ENCODE measurements at places on chromosomes 3 and 15. TPM values are rescaled to one million over a fixed set of nuclear protein-coding genes. Genes with fewer than 3 reads are reported as not detected.

Gene ARL8B
- total RNA-seq = 37.4 TPM

Gene NR1I2
- total RNA-seq = 0.12 TPM

Gene CD80
- total RNA-seq = not detected

Gene CSPG4
- 0.10 TPM for total RNA-seq

Gene MB21D2
- total RNA-seq = 11.8 TPM

Gene AHSG
- not detected for total RNA-seq

Gene GOLGA8M
- total RNA-seq = not detected

Gene KBTBD8
- total RNA-seq = 0.72 TPM

Gene TEX264
- 33.1 TPM for total RNA-seq

Gene SLC22A13
- total RNA-seq = 0.17 TPM

Gene CKMT1B
- 2.4 TPM for total RNA-seq

DNA sequence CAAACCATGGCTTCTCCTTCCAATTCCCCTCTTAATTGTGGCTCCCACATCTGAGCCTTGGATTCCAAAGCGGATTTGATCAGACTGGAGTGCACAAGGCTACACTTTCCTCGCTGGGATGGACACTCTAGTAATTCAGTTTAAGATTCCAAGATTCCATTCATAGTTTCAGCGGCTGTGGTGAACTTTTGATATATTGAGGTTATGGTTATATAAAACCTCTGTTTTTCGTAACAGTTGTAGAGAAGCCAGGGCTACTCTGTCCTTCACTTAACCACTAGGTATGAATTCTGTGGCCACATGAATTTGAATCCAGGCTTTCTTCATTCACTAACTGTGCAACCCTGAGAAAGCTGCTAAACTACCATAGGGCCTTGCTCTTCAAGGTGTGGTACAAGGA, 67.9 kb upstream of the KY start:
- DNase-seq = no peak

DNA sequence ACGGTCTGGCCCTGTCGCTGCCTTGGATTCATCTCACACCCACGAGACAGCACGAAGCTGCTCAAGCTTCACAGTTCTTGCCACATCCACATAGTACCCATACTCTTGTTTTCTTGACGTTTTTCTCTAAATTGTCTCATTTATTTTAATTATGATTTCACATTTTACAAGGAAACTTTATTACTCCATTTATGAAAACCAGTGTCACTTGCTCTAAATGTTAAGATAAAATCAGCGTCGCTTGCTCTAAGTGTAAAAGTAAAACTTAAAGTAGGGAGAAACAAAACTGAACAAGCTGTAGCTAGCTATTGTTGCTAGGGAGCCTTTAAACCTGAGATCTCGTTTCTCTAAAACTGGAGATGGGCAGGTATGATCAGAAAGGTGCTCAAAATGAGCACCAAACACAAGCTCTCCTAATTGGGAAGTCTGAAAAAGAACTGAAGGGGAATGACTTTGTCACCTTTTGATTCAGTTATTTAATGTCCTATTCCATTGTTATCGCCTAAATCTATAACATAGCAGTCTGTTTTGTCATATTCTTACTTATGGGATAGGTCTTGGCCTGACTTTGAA, 680 bp downstream of the IFT122 start:
- no peak for DNase-seq

GRCh38 chr3:119375106-119375505, 80.9 kb downstream of the ARHGAP31 start:
- DNase-seq = no peak

- DNase-seq = no peak
These were observed 29.1 kb downstream of the SLC6A6 start for GRCh38 chr3:14431452-14431916.

GRCh38 chr3:140068494-140069017, 133.6 kb downstream of the CLSTN2 start:
- DNase-seq = no peak

DNA sequence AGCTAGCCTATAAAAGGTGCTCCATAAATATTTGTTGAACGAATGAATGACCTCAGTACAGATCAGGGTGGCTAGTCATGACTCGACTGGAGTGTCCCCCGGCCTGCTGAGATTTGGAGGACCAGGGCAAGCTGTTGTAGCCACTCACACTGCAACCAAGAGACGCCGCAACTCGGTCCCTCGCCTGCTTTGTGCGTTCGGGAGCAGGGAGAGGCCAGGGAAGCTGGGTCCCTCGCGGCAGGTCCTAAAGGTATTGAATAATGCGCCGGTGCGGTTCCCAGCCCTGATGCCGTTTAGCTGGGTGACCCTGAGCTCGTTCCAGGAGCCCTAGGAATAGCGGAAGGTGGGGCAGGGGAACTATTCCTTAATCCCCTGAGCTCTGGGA, 1.8 kb downstream of the IGDCC4 start:
- no peak for DNase-seq

DNA sequence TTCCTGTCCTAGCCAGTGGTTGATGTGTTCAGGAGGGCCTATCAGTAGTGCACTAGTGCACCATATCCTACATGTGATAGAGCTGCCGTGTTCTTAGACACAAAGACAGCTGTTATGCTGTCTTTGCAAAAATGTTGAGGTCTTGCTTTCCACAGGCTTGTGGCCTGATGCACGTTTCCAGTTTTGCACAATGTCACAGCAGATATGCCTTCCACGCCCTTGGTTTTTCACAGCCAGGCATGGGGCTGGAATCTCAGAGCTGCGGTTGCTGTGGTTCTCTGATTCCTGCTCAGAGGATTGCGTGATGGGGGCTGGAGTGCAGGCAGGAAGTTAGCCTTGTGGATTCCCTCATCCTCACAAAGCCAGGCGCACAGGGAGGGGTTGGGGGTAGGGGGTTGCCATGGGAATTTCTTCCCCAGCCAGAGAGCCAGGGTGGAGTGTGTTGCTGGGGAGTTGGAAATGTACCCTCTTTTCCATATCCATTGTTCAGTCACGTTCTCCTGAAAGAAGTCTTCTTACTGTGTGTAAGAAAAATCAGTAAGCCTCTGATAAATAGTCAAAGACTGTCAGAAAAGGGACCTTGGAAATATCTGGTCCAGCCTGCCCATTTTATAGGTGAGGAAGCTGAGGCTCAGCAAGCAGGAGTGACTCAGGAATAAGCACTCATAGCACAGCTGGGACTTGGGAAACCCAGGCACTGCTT, 79.4 kb downstream of the SMAD3 start:
- no peak for DNase-seq

- DNase-seq = no peak
These were observed 81.9 kb upstream of the ZNF280D start for GRCh38 chr15:56815247-56815646.

GRCh38 chr3:123042413-123042812, 14.8 kb upstream of the SEMA5B start:
- DNase-seq = no peak

DNA sequence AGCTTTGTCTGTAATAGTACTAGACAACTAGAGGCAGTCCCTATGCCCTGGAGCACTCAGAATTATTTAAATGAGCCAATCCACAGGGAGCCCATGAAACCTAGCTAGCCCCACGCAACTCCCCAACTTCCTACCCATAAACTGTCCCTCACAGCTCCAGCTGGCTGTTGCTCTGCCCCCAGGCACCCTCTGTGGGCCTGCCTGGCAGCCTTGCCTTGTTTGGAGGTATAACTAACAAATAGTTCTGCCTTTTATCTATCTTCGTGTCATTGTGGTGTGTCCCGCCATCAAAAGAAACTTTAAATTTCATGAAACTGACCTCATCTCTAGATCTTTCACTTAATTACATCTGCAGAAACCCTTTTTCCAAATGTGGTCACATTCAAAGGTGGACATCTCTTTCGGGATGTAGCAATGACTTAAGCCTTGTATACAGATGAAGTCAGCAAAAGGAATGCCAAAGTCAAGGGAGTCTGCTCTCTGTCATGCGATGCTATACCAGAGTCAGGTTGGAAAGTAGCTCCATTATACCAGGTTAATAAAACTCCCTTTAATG, 1.8 kb upstream of the RTP3 start:
- no peak for DNase-seq

DNA sequence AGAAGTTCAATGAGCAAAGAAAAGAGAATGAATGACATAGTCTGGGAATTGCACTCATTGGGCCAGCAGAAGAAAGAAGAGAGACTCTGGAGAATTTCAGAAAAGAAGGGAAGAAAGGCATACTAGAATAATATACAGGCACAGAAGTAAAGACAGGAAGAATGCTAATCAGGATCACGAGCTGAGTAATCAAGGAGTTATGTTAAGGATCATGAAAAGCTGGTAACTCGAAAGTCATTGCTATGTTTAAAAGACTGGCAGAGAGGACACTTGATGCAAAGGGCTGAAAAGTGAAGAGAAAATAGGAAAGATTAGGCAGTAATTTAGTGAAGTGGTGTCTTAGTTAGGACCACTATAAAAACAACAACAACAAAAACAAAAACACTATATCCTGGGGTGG, 284.1 kb downstream of the ZBBX start:
- DNase-seq = no peak

DNA sequence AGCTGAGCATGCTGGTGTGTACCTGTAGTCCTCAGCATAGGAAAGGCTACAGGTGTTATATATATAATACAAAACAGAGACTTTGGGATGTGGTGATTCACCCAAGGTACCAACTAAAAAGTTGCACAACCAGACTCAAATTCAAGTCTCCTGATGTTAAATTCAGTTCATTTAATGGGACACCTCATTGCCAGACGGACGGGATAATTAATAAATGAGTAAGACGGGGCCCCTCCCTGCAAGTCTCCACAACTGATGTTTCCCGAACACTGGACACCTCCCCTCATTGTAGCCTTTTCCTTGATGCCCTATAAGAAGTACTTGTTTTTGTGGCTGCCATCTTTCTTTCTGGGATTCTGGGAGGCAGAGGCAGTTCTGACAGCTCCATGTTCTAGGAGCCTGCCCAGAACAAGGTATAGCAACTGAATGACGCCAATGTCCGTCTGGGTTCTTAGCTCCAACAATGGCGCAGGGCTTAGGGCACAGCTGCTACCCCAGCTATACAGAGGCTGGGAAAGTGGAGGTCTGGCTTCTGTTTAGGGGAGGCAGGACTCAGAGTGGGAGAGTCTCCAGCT, 50.7 kb downstream of the CDC25A start:
- no peak for DNase-seq

DNA sequence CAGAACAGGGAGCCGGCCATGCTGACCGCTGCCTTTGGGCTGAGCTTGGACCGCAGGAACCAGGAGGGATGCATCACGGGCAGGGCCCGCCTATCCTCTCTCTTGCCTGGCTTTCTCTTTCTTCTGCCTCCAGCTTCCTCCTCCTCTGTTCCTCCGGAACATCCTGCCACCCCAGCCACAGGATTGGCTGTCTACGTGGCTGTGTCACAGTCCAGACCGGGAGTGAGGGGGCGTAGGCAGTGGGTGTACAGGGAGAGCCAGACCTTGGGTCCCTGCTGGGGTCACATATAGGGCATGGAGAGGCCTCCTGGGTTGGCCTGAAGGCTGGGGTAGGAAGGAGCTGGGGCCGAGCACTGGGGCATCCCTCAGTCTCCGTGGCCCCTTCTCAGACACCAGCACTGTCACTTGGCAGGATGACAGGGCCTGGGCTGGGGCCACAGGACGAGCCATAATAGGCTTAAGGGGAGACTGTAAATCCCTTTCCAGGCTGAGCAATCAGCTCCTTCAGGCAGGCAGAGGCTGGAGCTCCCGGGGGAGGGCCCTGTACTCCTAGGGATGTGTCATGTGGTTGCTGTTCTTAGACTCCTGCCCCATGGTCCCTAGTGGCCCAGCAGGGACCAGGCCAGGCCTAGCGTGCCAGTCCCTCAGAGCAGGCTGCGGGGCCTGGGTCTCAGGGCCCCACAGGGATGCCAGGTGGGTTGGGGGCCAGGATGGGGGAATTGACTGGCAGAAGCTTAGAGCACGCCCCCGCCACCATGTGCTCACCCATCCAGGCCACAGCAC, 25.4 kb downstream of the LINGO1 start:
- DNase-seq = no peak
